Kidney (tissue), 22 donors: ENCODE measurements at places on chromosomes 6 and 20. TPM values are rescaled to one million over a fixed set of nuclear protein-coding genes. Genes with fewer than 3 reads are reported as not detected.

The WFDC5 gene
- total RNA-seq = 1.0 TPM

The FAM217A gene
- total RNA-seq = not detected

DNA sequence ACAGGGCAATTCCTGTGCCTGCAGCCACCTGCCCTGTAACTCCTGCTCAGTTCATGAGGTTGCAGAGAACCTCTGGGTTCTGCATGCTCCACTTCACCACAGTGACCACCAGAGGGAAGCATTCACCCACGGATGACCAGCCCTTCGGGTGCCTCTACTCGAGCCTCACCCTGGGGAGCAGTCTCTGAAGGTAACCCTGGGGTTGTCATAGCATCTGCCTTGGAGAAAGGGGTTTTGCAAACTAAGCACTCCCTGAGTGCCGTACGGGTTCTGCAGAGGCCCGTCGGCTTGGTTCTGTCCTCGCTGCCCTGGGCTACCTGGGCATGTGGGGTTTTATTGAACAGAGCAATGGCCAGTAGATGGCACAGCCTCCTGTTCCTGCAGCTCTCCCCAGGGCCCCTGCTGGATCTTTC is 10.2 kb upstream of the CST5 start:
- no peak for DNase-seq

DNA sequence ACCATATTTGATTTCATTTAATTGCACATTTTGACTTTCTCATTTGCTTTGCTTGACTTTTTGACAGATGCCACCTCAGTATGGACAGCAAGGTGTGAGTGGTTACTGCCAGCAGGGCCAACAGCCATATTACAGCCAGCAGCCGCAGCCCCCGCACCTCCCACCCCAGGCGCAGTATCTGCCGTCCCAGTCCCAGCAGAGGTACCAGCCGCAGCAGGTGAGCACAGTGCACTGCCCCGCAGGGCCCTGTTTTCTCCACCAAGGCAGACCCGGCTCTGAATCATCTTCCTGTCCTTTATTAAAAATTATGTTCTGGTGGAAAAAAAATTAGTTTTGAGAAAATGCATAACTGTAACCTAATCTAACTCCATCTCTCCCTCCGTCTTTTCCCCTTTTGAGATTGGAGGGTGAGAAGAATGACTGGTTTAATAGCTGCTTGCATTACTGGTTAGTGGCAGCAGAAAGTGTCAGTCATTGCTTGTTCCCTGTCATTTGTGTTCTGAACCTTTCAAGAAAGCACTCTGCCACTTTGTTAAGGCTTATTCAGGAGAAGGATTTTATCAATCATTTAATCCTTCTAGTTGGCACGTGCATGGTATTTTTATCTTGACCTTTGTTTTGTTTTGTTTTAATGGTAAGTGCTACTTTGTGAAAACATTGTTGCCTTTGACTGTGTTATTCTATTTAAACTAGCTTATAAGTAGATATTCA is 124.3 kb downstream of the ARID1B start:
- no peak for DNase-seq

The MACROD2 gene
- total RNA-seq = 10.0 TPM

GRCh38 chr6:12129523-12129922 is 117.4 kb downstream of the HIVEP1 start:
- no peak for DNase-seq

The XKR7 gene
- total RNA-seq = 0.06 TPM
